ENCODE measurements at places on chromosomes 7 and 10.
A peak's percentile ranks its signal among the peaks of the same experiment; 100 is the strongest.

- peak; percentile 74 for DNase-seq
Measured at GRCh38 chr7:135320268-135320667, 86.6 kb downstream of the STRA8 start.

DNA sequence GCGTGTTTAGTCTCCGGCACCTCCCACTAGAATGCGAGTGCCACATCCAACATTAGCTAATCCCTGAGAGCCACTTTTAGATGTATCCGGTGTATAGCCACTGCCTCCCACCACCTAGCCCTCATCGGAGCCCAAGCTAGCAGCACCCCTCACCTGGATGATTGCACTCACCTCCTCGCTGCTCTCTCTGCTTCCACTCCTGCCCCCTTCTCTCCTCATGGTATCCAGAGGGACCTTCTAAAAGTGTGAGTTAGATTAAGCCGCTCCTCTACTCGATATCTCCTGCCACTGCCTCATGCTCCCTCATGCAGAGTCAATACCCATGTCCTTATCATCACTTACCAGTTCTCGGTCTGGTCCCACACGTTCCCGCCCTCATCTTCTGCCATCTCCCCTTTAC lies 125.3 kb downstream of the RAB11FIP2 start:
- no peak for DNase-seq

DNA sequence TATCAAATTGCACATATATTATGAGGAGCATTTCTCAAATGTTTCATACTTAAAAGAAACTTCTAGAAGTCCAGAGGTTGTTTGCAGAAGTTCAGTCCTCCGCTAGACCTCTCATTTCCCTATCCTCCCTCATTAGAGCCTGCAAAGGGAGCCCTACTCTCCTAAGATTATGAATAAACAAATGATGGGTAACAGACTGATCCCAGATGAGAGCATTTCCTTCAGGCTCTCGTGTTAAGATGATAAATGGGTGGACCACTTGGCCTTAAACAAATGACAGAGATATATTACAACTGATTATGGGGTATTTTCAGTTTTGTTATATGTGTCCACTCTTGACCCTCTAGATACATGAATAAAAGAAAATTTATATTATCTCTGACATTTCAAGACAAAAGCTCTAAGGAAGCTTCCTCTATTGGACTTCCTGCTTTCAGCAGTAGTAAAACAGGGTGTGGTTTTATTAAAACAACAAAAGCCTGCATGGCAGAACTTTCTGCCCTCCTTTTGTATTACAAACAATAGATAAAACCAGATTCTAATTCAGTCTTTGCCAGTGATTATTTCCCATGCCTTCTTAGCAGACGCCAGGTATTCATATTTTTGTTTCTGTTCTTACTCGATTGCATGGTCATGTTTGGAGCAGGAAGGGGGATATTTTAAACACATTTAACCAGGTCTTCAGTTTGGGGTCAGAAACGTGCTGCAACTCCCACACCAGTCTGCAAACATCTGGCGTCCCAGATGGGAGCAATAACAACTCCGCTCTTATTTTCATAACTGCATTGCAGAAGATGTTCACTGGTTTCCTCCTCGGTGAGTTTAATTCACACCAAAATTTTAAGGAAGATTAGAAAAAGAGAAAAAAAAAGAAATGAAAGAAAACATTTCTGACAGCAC lies 52.4 kb upstream of the FAM204A start:
- peak; percentile 53 for DNase-seq

DNA sequence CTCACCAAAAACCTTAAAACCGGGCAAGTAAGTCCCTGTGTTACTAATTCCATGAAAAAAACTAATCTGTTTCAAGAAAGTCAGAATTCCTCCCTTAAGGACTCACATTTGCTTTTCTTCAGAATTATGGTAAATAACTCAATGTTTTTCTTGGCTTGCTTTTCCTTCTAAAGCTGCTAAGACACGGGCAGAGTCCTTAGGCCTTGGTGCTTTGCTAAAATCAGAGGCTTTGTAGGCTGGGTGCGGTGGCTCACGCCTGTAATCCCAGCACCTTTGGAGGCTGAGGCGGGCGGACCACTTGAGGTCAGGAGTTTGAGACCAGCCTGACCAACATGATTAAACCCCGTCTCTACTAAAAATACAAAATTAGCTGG lies 32.0 kb downstream of the GNA12 start:
- no peak for DNase-seq

- no peak for DNase-seq
Measured at GRCh38 chr7:27046854-27047549, 48.8 kb downstream of the HOXA1 start.

- no peak for DNase-seq
Measured at GRCh38 chr7:110442381-110442837, 648.5 kb upstream of the LRRN3 start.

GRCh38 chr7:112638675-112639400 lies 151.4 kb downstream of the TMEM168 start:
- no peak for DNase-seq

DNA sequence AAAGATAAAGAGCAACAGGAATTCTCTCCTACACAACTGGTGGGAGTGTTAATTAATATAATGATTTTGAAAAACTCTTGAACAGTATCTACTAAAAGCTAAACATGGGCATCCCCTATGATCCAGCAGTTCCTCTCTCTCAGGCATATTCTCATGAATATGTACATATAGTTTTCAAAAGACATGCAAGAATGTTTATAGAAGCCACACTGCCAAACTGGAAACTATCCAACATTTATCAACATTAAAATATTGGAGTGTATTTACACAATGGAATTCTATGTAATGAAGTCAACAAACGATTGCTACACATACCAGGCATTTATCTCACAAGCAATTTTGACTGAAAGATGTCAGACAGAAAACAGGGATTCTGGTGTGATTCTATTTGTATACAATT lies 404.5 kb upstream of the ANKRD30A start:
- no peak for DNase-seq

DNA sequence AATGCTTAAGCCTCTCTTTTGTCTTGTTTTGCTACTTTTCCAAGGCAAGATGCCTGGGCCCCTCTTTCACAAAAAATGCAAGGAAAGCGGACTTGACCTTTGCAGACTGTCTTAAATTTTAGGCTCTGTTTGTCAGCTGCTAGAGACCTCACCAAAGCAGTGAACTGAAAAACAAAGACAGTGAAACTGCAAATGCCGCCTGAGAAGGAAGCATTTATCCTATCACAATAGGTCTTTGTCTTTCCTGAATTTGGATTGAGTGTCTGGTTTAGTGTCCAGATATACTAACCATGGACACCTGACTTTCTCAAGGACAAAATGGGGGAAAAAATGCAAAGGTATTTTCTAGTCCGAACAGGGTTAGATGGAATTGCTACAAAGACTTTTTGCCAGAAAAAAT lies 256.9 kb downstream of the INHBA start:
- no peak for DNase-seq

GRCh38 chr7:89618274-89618673 lies 536.0 kb upstream of the STEAP1 start:
- DNase-seq, result no peak

DNA sequence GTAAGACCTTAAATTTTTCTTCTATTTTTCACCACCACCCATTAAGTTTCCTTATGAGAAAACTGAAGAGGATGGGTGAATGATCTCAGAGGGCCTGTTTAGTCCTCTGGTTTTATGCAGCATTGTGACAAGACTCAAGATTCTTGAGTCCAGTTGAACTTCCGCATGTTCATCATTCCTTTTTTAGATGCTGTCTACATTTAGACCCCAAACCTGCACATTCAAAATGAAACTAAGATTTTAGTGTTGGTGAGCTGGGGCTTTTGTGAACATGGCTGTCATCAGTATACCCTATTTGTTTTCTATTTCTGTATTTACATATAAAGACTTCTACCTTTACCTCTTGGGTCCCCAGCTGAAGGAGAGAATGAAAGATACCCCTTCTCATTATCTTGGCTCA lies 31.1 kb downstream of the NET1 start:
- no peak for DNase-seq

DNA sequence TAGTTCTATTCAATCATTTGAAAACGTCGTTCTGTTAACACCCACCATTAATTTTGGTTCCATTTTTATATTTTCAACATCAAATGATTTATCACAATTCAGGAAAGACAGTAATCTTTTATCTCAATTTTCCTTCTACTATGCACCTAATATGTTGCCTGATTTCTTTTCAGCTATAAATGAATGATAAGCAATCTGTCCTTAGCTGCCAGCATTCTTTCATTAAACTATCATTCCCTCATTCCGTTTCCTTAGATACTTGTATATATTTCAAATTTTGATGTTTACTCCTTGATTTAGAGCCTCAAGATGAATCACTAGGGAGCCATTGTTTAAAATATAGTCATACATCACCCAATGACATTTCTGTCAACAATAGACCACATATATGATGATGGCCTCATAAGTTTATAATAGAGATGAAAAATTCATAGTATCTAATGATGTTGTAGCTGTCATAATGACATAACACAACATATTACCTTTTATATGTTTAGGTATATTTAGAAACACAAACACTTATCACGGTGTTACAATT lies 661.7 kb downstream of the IPMK start:
- no peak for DNase-seq

DNA sequence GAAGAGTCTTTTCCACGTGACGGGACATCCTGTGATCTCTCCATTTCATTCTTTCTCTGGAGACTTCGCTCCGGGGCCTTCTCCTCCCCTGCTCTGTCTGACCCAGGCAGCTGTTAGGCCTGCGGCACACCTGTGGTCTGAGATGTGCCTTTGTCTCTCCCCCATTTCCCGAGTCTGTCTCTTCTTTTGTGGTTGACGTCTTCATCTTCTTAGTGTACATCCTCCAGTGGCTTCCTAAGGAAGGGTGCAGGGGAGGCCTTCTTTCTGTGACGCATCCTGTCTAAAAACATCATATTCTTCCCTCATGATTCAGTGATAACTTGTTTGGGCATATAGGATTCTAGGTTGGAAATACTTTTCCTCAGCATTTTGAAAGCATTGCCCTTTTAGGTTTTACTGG lies 17.2 kb upstream of the ATP6V0E2 start:
- DNase-seq, result no peak

DNA sequence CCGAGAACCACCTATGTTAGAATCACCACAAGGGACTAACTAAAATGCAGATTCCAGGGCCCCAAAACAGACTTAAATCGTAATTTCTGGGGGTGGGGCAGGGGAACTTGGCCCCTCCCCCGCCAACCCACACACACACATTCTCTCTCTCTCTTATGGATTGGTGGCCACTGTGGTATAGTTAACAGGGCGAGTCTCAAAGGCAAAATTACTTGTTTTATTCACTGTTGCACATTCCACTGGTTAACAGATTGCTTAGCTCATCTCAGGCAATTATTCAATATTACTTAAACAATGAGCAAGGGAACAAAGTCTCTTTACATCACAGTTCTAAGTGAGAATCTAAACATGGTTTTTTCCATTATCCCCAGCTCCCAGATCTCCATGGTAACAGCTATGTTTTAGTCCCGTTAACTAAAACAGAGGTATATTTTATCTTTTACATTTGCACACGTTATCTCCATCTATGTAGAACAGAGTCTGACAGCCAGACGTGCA lies 38.5 kb downstream of the IGF2BP3 start:
- no peak for DNase-seq

GRCh38 chr10:1989090-1989489 lies 251.8 kb upstream of the ADARB2 start:
- DNase-seq, result no peak

- DNase-seq, result no peak
Measured at GRCh38 chr7:51545131-51545530, 228.5 kb upstream of the COBL start.

- no peak for DNase-seq
Measured at GRCh38 chr10:132407243-132407746, 10.3 kb downstream of the PWWP2B start.

DNA sequence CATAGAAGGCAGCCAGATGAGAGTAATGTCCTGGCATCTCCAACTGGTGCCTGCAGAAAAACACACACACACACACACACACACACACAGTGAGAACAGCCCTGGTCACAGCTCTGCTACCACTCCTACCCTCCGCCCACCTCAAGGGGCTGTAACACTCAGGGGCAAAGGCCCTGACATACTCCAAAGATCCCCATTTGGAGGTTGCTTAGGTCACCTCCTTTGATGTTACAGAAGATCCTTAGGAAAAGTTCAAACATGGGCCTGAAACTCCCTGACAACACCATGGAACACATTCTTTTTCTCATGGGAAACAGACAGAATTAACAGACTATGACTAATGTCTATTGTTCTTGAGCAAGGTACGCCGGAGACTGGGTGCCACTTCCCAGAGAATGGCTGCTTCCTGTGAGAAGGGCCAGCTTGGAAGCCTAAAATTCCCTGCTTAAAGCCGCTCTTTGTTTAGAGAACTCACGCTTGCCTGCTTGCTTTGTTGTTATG lies 27.7 kb downstream of the DENND11 start:
- no peak for DNase-seq

DNA sequence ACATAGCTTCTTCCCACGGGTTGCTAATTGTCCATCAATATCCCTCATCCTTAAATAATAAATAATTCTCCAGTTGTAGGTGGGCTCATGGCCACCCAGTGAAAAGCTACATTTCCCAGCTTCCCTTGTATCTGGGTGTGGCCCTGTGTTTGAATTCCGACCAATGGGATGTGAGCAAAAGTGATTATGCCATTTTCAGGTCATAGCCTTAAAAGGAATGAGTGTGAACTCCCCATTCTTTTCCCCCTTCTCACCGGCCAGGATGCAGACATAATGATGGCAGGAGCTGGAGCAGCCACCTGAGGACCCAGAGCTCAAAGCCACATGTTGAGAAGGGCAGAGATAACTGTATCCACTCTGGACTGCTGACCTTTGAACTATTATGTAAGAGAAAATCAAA lies 30.3 kb upstream of the CALU start:
- no peak for DNase-seq

- DNase-seq, result peak; percentile 82
Measured at GRCh38 chr7:74324531-74325209, 35.5 kb downstream of the CLIP2 start.

DNA sequence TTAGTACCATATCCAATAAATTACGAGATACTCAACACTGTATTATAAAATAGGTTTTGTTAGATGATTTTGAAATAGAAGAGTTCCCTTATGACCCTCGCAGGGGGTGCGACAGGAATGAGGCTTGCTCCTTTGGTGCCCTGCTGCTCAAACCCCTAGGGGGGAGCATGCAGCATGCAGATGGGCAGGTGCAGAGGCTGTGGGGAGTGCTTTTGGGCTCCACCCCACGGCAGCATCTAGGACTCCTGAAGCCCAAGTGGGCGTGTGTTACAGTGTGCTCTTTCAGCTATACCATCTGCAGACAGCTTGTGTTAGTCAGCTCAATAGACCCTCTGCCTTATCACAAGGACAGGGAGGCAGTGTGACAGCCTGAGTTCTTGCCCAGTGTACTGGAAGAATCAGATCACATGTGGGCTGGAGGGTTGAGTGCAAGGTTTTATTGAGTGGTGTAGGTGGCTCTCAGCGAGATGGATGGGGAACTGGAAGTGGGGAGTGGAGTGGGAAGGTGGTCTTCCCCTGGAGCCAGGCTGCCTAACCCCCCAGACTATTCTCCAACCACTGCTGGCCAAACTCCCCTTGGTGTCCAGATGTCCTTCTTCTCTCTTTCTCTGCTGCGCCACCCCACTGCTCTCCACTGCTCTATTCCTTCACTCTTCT lies 3.1 kb upstream of the MRC1 start:
- DNase-seq, result no peak
